ENCODE measurements at places on chromosomes 4 and X. TPM values are rescaled to one million over a fixed set of nuclear protein-coding genes. Genes with fewer than 3 reads are reported as not detected.

The AWAT2 gene
- total RNA-seq, result not detected

The HSD17B13 gene
- total RNA-seq, result not detected

The PDLIM5 gene
- 58.9 TPM for total RNA-seq

The CCDC160 gene
- total RNA-seq, result 2.4 TPM

The CT45A5 gene
- total RNA-seq, result not detected

The BEND2 gene
- not detected for total RNA-seq

The NPY1R gene
- total RNA-seq, result 7.2 TPM

The TCEAL2 gene
- total RNA-seq, result 15.1 TPM

The EFHC2 gene
- total RNA-seq, result 3.4 TPM

The NELFA gene
- total RNA-seq, result 61.4 TPM

The LRRC66 gene
- 0.11 TPM for total RNA-seq

The ZCCHC13 gene
- not detected for total RNA-seq

The S100P gene
- total RNA-seq, result not detected

The AP1S2 gene
- 230 TPM for total RNA-seq

The SLITRK4 gene
- total RNA-seq, result 8.2 TPM

The NDST4 gene
- total RNA-seq, result not detected

The ANK2 gene
- 35.1 TPM for total RNA-seq

The PPP2R2C gene
- total RNA-seq, result 7.1 TPM

The LEF1 gene
- 2.6 TPM for total RNA-seq

The OPRPN gene
- not detected for total RNA-seq

The TMSB15A gene
- 84.1 TPM for total RNA-seq

The SMIM31 gene
- not detected for total RNA-seq

The GABRG1 gene
- total RNA-seq, result 0.36 TPM

The ASMT gene
- total RNA-seq, result 1.4 TPM

The CXCL10 gene
- total RNA-seq, result not detected

The NAP1L2 gene
- 15.8 TPM for total RNA-seq

The AADAT gene
- 7.7 TPM for total RNA-seq

The PIM2 gene
- 180 TPM for total RNA-seq

The LGI2 gene
- total RNA-seq, result 4.8 TPM

The UCP1 gene
- 0.29 TPM for total RNA-seq

The ARHGEF38 gene
- not detected for total RNA-seq

The HSD17B11 gene
- 9.0 TPM for total RNA-seq

The L1CAM gene
- total RNA-seq, result 38.7 TPM

The GEMIN8 gene
- 19.9 TPM for total RNA-seq

Measured in H1 (cell line).